Adipocyte (in vitro differentiated cells): ENCODE measurements at places on chromosomes 13 and 19.

DNA sequence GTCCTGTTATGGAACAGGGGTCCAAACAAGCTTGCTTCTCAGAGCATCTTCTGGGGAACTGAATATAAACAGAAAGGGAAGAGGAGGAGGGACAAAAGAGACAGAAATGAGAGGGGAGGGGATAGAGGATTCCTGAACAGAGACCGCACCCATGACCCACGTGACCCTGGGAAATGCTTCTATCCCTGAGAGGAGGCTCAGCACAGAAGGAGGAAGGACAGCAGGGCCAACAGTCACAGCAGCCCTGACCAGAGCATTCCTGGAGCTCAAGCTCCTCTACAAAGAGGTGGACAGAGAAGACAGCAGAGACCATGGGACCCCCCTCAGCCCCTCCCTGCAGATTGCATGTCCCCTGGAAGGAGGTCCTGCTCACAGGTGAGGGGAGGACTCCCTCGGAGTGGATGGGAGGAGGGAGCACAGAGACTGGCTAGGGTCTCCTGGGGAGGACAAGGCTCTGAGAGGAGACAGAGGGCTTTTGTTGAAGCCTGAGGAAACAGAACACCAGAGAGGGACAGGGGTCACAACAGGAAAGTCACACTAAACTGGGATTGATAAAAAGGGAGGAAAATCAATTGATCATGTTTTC, at the start of gene CEACAM6:
Gene CEACAM6, plus strand, starts transcription at position 203 of the 586 bp plus-strand sequence. Its CDS starts 109 bp downstream, at position 312.
- DNase-seq = no peak

GRCh38 chr13:27171244-27171826, at the start of gene USP12:
USP12 (minus strand) TSS chr13:27171811; CDS start chr13:27171639, 172 bp downstream.
- DNase-seq = peak; percentile 78

DNA sequence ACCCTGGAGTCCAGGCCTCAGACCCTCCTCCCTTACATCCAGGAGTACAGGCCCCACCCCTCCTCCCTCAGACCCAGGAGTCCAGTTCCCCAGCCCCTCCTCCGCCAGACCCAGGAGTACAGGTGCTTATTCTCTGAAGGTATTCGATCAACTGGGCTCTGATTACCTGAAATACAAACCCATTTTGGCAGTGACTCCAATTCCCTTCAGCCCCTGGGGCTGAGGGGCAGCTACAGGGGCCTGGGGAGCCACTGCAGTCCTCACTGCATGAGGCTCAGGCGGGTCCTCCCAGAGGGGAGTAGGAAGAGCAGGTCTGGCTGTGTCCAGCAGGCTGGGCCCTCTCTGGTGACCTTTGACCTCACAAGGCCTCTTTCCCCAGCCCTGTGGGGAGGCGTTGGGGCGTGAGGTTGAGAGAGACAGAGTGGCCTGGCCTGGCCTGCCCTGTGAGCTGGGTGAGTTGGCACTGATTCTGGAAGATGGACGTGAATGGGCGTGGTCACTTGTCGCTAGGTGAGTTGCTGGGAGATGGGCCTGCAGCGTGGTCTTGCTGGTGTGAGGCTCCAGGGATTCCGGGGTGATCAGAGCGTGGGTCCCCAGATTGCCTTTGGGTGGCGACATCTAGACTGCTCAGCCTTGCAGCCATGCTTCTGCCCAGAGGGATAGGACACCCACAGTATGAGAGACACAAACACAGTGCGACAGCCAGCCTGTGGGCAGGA, 3.1 kb downstream of the BCAT2 start:
- no peak for DNase-seq

GRCh38 chr19:13074378-13074777, 28.3 kb downstream of the LYL1 start:
- DNase-seq = no peak

- no peak for DNase-seq
Observed at GRCh38 chr19:57946316-57946715, 1.2 kb downstream of the ZNF256 start.

GRCh38 chr13:34258646-34259386, 440.9 kb downstream of the RFC3 start:
- DNase-seq = peak; percentile 13

DNA sequence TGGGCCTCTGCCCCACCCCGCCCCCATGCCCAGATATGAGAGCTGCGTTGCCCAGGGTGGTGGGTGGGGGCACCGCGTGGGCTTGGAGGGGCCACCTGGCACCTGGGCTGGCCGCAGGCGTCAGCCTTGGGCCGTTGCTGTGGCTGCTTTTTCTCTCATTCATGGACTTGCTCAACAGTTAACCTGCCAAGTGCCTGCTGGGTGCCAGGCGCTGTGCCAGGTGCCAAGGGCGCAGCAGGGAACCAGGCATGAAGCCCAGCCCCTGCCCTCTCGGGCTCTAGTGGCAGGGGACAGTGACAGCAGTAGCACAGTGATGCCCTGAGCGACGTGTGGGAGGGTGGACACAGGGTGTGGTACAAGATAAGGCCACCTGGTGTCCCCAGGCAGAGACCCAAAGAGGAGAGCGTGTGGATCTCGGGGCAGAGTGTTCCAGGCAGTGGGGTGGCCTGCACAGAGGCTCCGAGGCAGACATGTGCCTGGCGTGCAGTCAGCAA, 28.1 kb downstream of the DHX34 start:
- no peak for DNase-seq

DNA sequence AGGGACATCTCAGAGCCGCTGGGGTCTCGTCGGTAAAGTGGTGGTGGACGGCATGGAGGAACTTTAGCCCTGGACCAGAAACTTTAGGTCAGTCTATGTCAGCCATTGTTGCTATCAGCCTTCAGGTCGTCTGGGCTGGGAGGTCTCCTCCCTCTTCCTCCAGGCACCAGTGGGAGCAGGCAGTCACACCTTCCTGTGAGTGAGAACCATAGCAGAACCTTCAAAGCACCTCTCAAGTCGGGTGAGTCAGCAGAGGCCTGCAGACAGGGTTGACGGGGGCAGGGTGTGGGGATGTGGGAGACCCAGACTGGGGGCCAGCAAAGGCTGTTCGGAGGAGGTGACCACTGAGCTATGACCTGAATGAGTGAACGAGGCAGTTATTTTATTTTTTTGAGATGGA, 15.4 kb upstream of the SBNO2 start:
- no peak for DNase-seq

DNA sequence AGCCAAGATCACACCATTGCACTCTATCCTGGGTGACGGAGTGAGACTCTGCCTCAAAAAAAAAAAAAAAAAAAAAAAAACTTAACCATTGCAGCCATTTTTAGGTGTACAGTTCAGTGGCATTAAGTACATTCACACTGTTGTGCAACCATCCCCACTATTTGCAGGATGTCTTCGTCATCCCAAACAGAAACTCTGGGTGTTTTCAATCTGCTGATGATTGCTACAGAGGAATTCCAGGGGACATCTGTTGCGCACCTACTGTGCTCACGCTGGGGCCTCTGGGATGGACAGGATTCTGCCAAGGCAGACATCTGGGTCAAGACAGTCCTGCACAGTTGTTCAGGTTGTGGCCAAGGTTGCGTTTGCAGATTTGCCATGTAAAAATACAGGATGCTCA, 2.4 kb upstream of the APOC4 start:
- no peak for DNase-seq

DNA sequence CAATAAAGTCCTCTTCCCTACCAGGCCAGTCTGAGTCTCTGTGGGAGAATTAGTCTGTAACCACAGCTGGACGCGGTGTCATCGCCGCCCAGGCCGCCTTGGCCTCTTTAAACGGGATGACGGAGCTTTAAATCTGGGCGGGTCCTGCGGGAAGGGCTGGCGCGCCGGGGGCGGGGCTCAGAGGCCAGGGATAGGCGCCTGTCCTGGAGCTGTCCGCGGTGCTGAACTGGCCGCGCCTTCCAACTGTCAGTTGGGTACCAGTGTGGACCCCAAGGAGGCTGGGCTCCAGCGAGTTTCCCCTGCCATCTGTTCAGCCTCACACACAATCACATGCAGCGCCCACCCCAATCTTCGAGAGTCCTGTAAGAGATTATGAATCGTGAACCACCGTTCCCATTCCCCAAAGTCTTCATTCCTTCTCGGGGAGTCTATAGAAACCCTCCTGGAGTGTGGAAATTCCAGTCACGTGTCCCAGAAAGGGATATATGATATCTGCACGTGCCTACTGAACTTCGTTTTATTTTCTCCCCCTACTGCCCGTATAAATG, 11.5 kb downstream of the APLP1 start:
- peak; percentile 96 for DNase-seq

DNA sequence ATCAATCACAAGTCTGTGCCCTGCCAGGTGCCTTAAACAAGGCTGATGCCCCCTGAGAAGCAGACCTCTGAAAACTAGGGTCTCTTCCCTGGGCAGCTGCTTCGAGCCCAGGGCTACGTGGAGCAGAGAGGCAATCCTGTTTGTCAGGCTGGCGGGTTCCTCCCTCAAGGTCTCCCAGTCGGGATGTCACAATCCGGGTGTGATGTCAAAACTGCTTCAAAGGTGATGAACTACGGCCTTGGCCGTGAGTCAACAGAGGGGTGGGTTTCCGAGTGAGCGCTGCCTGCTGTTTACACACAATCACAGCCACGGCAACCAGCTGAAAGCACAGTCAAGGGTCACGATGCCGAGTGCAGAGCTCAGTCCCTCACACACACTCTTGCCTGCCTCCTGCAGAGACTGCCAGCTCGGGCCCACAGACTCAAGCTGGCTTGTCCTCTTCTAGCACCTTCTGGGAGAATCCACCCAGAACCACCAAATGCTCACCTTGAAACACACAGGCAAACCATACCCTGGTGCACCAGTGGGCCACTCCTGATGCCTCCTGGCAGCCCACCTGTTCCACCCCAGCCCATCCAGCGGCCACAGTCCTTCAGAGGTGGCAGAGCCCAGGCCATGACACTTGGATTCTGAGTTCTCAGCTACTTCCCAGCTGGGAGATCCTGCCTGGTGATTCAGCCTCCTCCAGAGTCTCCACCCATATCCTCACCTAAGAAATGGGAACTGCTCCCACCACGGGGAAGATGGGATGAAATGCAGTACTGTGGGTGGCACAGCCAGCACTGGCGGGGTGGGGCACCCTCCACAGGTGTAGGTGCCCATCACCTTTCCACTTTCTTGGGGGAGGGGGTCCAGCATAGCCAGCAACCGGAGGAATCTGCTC, 6.8 kb downstream of the ELL start:
- no peak for DNase-seq

- no peak for DNase-seq
Observed at GRCh38 chr13:61766667-61767058, 351.0 kb upstream of the PCDH20 start.

DNA sequence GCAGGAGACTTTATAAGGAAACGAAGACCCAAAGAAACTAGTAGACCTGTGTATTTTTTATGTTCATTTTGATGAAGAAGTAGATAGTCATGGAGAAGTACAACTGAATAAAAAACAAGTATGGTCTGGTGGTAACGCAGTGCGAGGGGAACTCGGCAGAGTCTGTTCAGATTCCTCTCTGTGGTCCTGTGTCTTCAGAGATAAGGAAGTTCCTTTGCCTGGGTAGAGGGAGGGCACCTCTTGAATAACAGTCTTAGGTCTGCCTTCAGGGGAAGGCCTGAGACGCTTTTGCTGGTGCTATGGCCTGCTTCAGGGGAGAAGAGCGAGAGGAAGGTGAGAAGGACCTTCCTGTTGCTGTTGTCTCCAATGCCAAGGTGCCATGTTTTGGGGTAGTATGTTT, 25.9 kb upstream of the SLC46A3 start:
- DNase-seq = no peak

GRCh38 chr13:84654654-84655275, 772.5 kb upstream of the SLITRK1 start:
- DNase-seq = no peak

DNA sequence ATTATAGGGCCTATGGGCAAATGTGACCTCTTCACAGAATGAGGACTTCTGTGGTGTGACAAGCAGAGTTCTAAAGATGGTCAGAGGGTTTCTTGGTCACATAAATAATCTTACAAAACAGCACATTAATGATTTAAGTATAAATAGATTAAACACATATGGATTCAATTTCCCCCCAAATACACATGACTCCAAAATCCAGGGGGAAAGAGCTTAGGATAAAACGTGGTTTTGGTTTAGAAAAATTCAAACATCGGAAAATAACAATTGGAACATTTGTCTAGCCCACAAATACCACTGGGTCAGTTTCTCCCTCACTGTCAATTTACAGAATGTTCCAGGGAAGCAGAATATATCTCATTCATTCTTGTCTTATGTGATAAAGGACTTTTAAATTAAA, 283.1 kb downstream of the COG6 start:
- DNase-seq = no peak

DNA sequence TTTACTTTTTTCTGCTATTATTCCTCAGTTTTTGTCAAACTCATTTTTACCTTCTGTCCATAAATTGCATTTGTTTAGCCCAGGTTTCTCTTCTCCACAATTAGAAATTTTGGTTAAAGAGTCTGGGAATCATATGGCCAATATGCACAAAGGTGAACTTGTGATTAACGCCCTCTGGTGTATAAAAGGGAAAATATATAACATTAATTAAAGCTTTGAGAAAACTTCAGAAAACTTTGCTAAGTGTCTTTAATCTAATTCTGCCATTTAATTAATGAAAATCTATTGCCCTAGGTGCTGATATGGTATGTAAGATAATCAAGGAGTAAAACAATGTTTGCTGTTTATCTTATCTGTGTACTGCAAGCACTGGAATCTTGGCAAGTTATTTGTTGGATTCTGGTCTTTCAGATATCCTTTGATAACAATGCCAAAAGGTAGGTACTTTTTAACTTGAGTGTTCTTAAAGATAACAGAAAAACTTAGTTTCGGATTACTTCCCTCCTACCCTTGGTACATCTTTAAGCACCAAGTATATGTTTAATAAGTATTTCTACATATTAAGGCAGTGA, 402.6 kb downstream of the SUCLA2 start:
- DNase-seq = peak; percentile 44

DNA sequence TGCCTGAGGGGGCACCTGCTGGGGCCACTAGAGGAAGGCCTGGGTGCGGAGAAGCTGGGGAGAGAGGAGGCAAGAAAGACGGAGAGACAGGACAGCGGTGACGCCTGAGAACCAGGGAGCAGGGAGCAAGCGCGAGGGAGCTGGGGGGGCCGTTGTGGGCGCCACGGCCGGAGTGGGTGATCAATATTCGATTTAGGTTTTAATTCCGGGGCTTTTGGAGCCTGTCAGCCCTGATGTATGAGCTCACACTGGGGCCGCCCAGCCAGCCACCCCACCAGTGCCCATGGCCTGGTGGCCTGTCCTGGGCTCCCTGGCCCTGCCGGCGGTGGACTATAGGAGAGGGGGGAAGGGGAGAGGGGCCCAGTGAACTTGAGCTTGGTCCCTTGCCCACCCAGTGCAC, 8.7 kb upstream of the ERFL start:
- DNase-seq = no peak

DNA sequence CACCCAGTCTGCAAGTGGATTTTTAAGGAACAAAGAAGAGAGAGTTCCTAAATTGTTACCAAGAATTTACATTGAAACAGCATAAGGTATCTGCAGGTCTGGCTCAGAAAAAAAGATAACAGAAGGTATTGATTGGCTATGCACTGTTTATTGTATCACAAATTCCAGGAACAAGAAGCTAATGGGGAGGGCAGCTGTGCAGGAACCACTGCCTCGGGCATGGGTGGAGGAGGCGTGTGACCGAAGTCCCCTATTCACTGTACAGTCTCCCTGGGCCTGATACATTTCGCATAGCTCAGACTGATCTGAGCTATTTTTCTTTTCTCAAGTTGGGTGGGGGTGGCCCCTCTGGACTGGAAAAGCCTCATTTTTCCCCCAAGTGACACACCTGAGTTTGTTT, 11.7 kb downstream of the NECTIN2 start:
- DNase-seq = no peak
